Fibroblast of mammary gland (primary cell): ENCODE measurements at places on chromosomes 6 and 20.
A peak's percentile ranks its signal among the peaks of the same experiment; 100 is the strongest.

DNA sequence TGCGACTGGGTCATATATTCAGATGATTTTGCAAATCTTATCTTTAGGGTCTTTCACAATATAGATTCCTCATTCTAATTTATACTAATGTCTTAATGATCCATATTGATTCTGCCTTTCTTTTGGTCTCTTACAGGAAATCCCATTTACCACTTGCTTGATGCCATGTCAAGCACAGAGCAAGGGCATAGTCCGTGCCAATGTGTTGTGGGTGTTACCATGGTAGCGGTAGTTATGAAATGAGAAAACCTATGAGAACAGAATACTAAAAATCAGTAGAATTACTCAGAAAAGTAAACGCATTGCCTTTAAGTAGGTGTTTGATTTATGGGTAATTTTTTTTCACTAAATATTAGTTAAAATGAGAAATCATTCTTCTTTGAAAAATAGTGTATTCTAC lies 153.9 kb upstream of the RAB32 start:
- DNase-seq: no peak

DNA sequence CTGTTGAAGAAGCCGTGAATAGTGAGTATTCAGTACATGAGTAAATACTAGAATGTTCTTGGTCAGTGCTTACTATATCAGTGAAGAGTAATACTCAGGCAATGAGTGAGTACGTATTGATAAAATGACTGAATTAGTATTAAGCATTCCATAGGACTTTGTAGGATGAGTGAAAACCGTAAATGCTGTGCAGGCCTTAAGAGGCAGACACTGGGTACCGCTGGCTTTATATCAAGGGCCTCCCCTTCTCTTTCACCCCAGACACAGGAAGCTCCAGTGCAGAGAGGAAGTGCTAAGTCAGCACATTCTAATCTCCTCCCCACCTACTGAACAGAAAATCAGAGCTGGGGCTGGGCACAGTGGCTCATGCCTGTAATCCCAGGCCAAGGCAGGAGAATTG lies 24.2 kb downstream of the POFUT1 start:
- DNase-seq: no peak

- peak; percentile 35 for DNase-seq
These were observed 52.2 kb downstream of the ZMYND8 start for GRCh38 chr20:47304287-47304686.

DNA sequence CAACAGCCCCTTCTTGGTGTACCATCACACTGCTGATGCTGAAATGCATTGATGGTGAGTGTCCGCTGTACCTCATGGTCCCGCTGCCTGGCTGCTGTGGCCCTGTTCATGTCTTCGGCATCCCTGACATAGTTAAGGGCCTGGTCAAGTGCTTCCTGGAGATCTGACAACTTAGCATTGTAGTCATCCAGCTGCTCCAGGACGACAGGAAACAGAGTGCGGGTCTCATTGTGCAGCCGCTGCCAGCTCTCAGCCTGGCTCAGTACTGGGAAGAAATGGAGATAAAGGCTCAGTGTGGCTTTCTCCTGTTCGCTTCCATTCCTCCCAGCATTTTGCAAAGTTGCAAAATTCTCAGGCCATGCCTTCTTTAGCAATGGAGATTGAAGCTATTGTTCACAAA lies 81.8 kb downstream of the LAMA4 start:
- DNase-seq: no peak

DNA sequence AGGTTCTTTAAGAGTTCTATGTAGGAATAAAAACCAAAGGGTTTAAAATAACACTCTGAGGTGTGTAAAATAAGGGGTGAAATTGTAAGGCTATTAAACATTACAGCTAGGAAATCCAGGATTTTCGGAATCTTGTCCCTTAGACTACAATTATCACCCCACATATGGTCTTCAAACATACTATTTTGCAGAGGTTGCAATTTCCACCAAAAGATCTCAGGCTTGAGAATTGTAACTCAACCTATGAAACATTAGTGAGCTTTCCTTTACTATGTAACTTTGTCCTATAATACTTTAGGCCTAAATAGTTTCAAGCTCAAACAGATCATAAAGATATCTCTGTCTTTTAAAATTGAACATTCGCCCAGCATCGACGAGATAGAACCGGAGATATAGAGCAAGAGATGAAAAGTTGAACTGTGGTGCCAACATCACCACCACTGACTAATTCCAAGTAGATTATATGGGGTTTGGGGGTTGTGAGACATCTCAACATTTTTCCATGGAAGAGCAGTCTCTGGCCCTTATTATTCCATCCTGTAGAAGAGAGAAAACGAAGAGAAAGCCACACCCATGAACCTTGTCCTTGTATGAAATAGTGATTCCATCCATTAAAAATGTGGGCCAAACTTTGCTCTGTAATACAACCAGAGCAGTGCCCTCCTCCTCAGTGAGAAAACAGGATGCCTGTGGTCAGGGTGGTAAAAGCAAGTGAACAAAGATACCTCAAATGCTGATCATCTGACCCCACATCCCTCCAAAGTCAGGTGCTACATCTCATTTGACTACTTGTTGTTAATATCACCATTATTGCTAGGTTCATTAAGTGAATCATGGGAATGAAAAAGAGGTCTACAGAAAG lies 284.5 kb upstream of the GJE1 start:
- no peak for DNase-seq

GRCh38 chr6:31702405-31702818 lies 712 bp downstream of the ABHD16A start:
- no peak for DNase-seq

DNA sequence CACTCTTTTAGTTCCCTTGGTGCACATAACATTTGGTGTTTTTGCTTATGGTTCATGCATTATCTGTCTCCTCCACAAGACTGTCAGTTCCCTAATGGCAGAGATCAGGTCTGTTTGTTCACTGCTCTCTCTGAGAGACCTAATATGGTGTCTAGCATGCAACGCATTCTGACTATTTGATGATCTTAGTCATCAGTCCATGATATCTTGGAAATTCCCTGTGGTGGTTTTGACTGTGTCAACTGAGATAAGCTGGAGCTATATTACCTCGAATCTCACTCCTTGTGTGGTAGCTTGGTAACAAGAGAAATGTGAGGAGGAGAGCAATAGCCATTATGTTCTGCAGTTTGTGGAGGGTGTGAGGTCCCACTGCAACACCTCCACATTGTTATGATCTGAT lies 229.8 kb downstream of the FRK start:
- DNase-seq: no peak

DNA sequence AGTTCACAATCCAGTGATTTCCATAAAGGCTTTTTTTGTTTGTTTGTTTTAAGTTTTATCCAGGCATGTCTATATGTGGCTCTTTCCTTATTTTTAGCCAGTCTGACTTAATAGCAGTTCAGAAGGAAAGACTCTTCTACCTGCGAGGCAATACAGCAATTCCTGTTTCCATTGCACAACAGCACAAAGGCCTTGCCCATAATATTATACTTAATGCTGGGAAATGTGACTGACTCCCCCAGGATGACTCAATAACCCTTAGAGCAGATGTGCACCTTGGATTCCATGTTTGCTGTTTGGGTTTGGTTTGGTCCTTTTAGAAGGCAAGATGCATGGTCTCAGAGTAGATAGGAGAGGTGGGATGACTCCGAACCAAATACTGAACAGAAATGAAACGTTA lies 184.1 kb downstream of the MTFR2 start:
- peak; percentile 84 for DNase-seq

DNA sequence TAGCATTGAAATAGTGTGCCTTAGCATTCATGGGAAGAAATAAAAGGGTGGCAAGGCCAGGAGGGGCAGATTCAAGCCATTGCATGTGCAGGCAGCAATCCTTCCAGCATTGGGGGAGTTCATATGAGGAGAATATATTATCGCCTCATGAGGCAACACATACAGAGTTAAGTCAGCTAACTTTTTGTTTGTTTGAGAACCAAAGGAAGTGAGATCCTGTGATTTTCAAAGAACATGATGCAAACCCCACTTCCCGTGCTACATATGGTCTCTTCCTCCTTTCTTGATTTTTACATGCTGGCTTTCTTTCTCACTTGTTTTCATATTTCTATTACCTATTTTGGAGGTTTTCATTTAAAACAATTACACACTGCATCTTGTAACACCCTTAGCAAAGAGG lies 579.7 kb upstream of the ARID1B start:
- DNase-seq: no peak
